ENCODE measurements at places on chromosomes 1 and 21.

- DNase-seq, result peak; percentile 53
Measured at GRCh38 chr1:109138358-109138757, 24.4 kb downstream of the ELAPOR1 start.

- peak; percentile 42 for DNase-seq
Measured at GRCh38 chr1:201886103-201886885, 2.4 kb upstream of the SHISA4 start.

DNA sequence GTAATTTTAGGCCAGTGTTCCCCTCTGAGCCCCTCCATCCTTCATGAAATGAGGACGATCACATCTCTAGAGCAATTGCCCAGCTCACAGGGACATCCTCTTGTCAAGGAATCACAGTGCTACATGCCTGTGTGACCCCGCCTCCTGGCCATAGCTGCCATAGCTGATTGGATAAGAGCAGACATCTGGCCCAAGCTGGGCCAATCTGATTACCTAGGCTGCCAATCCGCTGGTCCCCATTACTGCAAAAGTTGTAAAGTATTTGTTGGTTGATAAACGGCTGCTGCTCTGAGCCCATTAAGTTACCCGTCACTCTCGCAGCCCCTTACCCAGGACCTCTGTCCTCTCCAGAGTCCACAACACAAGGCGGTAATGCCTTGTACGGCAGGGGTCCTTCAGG is 8.3 kb downstream of the NT5C1A start:
- DNase-seq, result no peak

DNA sequence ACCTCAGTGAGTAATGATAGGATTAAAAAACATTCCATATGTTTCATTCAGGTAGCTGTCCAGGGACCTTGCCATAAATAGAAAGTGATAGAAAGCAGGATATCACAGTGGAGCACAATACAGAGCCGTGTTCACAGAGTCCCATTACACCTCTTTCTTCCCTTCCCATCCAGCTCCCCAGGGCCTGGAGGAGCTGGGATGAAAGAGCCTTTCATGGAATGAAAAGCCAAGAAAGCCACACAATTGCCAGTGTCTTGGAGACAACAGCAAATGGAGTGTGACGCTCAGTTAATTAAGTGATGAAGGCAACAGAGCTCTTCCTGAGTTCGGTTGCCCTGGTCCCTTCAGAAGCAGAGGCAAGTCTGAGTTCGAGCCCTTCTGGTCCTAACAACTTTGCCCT is 387.3 kb upstream of the PLXNA2 start:
- DNase-seq, result no peak

DNA sequence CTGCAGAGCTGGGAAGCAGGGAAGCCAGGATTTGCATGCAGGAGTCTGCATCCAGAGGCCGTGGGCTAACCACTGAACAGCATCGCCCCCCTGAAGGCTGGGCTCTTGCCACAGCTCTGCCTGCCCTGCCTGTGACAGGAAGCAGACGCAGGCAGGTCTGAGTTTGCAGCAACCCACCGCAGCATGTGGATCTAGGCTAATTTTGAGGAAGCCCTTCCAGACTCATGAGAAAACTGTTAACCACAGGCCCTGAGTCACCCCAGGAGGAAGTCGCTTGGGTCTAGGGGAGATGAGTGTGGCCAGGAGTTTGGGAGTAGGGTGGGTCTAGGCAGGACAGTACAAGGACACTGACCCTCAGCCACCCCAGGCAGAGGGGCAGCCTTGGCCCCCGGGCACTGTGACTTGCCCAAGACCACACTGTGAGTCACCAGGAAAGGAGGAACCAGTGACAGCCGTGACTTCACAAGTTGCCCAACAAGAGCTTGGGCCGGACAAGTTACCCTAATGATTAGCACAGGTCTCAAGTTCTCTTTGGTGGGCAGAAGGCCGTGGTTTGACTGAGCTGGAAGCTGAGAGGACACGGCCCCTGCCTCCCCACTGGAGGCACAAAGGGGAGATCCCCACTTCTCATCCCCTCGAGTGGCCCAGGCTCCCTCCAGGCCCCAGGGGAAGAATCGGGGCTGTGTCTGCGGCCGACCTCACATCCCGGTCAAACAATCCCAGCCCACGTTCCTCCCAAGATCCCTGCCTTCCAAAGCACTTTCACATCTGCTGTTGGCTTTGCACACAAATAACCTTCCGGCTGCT is 826 bp downstream of the LAPTM5 start:
- DNase-seq, result peak; percentile 59

GRCh38 chr1:3501856-3502640 is 47.6 kb downstream of the ARHGEF16 start:
- peak; percentile 80 for DNase-seq

- DNase-seq, result peak; percentile 42
Measured at GRCh38 chr1:115829023-115829674, 11.8 kb downstream of the NHLH2 start.

DNA sequence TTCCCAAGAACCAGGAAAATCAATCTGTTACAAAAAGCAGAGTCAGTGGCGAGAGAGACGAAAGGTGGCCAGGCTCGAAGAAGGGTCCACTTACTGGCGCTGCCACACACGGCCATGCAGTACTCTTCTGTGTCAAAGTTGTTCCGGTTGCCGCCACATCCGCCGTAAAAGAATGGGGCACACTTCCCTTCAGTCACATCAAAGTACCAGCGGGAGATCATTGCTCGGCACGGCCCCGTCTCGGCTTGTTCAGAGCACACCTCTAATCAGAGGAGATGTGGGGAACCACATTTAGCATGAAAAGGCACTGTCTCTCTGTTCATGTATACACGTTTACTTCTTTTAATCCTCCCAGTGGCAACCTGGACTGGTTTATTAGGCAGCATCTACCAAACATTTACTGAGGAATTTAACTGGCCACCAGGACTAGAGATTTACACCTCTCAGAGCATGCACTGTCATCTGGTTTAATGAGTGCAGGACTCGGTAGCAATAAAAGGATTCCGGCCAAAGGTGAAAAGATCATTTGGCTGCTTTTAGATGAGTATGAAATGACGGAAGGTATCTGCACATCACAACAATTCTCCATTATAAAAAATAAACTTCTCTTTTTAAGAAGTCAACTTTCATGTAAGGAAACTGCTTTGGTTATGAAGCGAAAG is 170.5 kb downstream of the APP start:
- no peak for DNase-seq

- no peak for DNase-seq
Measured at GRCh38 chr1:91631718-91632330, 131.2 kb downstream of the CDC7 start.

DNA sequence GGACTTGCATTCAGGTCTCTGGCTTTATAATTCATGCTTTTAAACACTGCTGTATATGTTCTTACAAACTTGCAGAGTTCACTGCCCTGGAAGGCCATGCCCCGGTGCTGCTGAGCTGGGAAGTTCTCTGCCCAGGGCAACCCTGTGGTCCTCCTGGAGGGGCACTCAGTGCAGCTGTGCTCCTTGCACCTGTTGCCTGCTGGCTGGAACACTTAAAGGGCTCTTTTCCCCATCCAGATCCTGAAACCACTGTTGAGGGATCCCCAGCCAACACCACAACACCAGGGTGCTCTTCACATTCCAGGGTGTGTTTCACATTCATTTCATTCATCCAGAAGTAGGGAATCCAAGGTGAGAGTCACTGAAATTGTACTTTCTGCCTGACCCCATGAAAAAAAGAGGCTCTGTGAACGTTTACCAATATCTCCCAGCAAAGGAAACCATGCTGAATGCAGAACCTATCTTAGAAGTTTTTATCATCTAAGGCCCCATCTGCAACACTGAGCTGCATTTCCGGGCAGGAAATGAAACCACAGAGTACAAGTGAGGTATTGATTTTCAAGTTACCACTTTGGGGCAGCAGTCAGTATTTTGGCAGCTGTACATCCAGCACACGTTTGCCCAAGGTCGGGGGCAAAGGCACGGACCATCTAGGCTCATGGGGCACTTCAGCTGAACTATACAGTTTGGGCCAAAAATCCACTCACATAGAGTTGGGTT is 16.4 kb upstream of the KIAA0040 start:
- no peak for DNase-seq

- no peak for DNase-seq
Measured at GRCh38 chr1:34929497-34929852, at the start of gene DLGAP3. TSS of gene DLGAP3 (minus strand) at chr1:34929650. CDS start at chr1:34905383, 24,267 bp downstream.
